ENCODE measurements at places on chromosomes 1 and 21.
A peak's percentile ranks its signal among the peaks of the same experiment; 100 is the strongest.

- DNase-seq: peak; percentile 24
Observed at GRCh38 chr1:8382608-8383505, 64.9 kb downstream of the SLC45A1 start.

GRCh38 chr1:54325703-54326461, 80.3 kb downstream of the SSBP3 start:
- no peak for DNase-seq

DNA sequence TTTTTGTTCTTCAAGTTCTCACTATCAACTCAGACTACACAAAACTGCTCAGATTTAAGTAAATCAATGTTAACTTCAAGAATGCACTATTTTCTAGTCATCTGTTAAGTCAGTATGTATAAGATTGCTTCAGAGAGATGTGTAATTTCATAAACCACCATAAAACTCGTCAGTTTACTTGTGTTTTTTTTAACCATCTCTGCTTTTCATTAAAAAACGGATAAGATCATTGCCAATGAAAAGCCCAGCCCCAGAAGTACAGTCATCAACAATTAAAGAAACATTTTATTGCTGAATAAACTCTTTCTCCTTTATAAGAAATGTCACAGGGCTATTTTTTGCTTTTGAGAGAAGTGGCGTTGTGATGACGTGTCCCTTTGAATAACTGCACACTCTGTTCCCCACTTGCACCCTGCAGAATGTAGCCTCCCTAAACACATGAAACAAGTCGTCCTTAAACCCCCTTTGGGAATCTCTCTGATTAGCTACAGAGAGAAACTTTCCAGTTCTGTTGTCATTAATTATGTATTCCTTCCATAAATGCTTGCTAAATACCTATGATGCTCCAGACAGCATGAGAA, 202.7 kb upstream of the FOXD3 start:
- DNase-seq: no peak

DNA sequence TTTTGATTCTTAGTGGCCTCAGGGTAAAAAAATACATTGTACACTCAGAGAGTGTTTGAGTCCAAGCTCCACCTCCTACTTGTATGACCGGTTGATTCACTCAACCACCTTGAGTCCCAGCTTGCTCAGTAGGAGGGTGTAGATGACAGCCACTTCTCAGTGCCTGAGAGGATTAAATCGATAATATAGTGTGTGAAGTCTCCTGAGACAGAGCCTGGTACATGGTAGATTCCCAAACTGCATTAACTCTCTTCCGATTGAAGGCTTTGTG, 38.4 kb downstream of the NCMAP start:
- no peak for DNase-seq

DNA sequence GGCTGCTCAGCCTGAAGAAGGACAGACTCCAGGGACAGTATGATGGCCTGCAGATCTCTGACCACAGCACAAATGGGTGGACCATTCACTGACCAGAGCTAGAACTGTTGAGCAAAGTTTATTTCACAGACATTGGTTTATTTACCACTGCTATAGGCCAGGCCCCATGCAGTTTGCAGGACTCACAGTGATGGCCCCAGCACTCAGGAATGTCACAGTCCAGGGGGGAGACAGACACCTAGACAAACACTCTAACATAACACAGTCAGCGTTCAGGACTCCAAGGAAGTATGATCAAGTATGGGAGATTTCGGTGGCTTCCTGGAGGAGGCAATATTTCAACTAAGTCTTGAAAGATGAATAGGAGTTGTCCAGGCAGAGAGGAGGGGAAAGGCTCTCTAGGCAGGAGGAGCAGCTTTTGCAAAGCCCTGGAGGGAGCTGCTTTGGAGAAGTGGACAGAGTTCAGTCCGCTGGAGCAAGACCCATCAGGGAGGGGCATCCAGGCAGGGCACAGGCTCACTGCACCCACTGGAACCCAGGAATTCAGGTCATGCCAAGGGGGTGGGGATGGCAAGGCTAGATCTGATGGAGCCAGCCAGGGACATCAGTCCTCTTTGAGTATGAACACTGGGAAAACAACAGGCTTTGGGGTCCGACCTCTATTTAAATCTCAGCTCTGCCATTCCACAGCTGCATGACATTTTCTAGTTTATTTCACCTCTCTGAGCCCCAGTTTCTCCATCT, 454.3 kb downstream of the MATN1 start:
- DNase-seq: no peak

Data from central memory CD4-positive, alpha-beta T cell (primary cell).